ENCODE measurements at places on chromosomes 4 and X.

DNA sequence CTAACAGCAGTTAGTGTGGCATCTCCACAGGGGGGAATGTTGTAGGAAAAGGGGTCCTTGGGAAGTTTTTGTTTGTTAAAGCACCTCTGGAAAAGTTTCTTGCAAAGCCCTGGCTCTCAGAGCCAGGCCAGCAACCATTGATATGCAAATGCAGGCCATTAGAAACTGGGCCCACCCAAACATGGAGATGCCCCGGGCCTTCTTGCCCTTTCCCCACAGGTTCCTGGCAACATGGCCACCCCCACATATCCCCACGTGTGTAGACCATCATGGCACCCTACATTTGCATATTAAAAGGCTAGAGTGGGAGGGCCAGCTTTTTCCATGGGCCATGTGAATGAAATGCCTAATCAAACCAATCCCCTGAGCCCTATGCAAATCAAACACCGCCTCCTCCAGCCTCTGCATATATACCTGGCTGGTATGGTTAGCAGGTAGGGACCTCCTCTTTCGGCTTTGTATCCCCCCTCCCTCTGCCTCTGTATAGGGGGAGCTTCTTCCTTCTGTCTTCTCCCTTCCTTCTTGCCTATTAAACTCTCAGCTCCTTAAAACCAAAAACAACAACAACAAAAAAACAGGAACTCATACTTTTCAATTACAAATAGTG lies 44.0 kb upstream of the ZCCHC13 start:
- DNase-seq, result no peak

DNA sequence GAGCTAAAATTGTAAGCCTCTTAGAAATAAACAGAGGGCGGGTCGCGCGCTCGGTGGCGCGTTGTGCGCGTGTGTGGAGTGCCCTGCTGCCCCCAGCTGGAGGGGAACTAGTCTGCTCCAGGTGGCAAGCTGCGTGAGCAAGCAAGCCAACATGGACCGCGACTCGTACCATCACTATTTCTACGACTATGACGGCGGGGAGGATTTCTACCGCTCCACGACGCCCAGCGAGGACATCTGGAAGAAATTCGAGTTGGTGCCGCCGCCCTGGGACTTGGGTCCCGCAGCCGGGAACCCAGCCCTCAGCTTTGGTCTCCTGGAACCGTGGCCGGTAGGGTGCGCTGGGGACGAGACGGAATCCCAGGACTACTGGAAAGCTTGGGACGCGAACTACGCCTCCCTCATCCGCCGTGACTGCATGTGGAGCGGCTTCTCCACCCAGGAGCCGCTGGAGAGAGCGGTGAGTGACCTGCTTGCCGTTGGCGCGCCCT lies 66.1 kb downstream of the DNAAF6 start:
- DNase-seq, result peak; percentile 0

DNA sequence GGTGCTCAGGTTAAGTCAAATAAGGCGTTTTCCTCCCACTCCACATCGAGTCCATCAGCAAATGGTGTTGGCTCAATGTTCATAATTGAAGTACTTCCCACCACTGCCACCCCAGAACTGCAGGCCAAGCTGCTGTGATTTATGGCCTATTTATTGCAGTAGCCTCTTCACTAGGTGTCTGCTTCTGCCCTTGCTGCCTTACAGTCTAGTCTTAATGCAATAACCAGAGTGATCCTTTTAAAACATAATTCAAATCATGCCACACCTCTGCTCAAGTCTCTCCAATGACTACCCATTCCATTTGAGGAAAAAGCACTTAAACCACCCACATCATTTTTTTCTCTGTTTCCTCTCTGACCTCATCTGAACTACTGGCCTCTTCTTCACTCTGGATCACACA lies 220.3 kb downstream of the KCNIP4 start:
- DNase-seq, result no peak

DNA sequence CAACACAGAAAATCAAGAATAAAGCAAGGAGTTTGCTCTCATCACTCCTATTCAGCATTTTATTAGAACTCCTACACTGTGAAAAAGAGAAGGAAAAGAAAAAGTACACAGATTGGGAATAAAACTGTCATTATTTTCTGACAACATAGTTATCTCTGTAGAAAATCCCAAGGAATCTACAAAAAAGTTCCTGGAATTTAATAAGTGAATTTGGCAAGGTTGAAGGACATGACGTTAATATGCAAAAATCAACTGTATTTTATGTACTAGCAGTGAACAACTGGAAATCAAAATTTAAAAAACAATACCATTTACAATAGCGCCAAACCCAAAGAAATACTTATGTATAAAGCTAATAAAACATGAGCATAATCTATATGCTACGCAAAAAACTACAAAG lies 26.3 kb downstream of the CHIC2 start:
- DNase-seq, result no peak

GRCh38 chr4:31171362-31171761 lies 451.2 kb downstream of the PCDH7 start:
- DNase-seq, result no peak

DNA sequence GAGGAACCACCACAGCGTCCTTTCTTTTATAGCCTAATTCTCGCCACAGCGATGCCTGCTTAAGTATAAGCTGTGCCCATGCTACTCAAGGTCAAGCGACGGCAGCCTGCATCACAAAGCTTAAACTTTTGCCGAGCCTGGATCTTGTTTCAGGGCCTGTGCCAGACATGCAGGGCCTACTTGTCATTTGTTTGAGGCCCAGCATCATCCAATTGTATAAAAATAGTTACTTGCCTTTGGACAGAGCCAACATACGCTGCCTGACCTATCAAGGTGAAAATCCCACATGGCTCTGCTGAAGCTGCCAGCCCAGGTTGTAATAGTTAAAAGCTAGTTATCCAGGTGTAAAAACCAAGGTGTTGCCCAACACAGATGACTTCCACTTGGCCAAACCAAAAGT lies 107.1 kb downstream of the TMEM131L start:
- no peak for DNase-seq

DNA sequence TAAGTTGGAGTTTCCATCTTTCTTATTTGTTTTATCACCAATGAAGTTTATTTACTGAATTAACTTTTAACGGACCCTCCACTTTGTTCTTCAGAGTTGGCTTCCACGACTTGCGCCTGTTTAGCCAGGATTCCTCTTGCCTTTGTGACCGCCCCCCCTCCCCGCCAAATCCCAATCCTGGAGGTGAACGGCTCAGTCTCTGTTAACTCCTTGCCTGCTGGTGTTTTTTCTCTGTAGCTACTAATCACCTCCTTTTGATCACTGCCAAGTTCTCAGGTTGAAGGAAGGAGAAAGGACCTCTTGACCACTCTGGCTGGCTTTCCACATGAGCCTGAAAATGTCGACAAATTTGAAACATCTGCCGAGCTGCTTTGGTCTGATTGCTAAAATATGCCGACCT lies 46.8 kb upstream of the BCOR start:
- DNase-seq, result no peak

- DNase-seq, result no peak
Observed at GRCh38 chr4:4859799-4860599, 534 bp downstream of the MSX1 start.

DNA sequence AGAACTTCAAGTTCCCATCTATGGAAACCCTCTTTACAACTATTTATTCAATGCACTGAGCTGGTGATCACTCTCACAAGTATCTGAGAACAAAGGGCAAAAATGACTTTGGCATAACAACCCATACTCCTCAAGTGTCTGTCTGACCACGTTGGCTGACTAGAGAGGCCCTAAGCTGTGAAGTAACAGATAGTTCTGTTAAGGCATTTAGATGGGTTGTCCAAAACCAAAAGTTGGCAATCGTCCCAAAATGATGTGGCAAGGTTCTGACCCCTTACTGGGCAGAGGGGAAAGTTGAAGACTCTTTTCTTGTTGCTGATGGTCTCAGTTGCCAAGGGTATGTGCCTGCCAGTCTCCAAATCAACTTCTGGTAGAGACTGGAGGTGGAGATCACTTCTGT lies 524.8 kb downstream of the PPARGC1A start:
- DNase-seq, result no peak

DNA sequence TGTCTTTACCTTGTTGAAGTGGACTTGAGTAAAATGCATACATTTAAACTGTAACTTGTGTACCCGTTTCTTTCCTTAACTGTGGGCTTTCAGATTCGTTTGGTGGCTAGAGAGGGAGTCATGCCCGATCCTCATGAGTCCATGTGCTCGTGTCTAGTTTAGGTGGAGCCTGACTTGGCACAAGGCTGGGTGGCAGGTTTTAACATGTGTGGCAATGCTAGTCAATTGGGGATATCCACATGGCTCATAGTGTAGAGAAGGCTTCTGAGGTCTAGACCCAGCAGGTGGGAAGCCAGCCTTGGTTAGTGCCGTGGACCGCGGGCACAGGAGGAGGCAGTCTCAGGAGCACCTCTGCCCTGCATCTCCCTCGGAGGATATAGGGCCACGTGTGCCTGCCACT lies 48.5 kb upstream of the CLCN4 start:
- no peak for DNase-seq

GRCh38 chr4:159021597-159022385 lies 81.1 kb upstream of the RAPGEF2 start:
- no peak for DNase-seq

GRCh38 chr4:71814433-71814832 lies 30.6 kb upstream of the GC start:
- no peak for DNase-seq

DNA sequence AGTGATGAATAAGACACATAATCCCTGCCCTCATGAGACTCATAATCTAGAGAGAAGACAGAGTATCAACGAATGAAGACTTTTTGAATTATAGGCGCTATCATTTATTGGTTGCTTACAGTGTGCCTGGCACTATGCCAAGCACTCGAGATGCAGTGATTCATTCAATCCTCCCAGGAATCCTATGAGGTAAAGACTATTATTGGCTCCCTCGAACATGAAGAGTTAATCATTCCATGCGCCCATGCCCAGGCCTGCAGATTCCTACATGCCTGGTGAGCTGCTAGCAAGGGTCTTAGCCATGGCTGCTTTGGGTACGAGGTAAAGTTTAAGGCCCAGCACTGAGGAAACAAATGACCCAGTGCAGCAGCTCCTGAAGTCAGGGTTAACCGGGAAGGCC lies 47.0 kb downstream of the TEX13B start:
- DNase-seq, result peak; percentile 25

DNA sequence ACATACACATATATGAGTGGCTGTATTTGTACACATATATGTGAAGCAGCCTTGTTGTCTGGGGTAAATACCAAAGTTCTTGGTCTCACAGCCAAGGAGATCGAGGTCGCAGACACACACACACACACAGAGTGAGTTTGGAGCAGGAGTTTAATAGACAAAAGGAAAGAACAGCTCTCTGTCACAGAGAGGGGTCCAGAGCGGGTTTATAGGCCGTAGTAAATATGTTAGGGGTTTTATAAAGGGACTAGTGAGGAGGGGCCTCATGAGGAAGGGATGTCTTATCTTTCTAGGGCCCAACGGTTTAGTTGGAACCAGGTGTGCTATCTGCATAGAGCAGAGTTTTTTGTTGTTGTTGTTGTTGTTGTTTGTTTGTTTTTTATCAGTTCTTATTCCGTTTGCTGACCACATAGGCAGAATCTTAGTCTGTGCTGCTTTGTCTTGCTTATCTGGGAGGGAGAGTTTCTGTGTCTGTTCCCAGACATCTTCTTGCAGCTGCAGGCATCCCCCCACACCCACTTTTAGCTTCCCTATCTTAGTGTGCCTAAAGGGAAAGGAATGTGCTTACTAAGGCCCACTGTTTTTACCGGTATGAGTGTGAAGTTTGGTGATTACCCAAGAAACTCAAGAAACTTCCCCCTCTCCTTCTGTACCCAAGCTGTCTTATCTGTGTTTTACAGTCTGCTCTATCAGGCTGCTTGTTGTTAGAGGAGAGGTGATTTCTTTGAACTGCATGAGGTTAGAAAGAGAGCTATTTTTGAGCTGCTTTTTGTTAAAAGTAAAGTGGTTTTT lies 91.9 kb downstream of the TENT5D start:
- DNase-seq, result peak; percentile 8
